Stimulated activated CD8-positive, alpha-beta memory T cell treated with anti-CD3 and anti-CD28 coated beads, Interleukin-2, amount 100 ng/mL, for 48 hours (primary cell): ENCODE measurements at places on chromosomes 3 and 15.

- no peak for DNase-seq
These were observed 484.5 kb downstream of the TAFA4 start for GRCh38 chr3:68447885-68448284.

- no peak for DNase-seq
These were observed 22.4 kb downstream of the RLBP1 start for GRCh38 chr15:89198934-89199333.

GRCh38 chr15:28030801-28031200, 68.3 kb downstream of the OCA2 start:
- DNase-seq, result no peak

DNA sequence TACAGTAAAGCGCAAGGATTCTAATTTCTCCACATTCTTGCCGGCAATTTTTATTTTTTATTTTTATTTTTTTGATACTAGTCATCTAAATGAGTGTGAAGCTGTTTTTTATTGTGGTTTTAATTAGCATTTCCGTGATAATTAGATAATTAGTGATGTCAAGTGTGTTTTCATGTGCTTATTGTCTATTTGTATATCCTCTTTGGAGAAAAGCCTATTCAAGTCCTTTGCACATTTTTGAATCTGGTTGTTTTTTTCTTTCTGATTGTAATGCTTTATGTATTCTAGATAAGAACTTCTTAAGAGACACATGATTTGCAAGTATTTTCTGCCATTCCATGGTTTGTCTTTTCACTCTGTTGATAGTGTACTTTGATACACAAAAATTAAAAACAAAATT, 16.1 kb downstream of the CTDSPL2 start:
- DNase-seq, result no peak

DNA sequence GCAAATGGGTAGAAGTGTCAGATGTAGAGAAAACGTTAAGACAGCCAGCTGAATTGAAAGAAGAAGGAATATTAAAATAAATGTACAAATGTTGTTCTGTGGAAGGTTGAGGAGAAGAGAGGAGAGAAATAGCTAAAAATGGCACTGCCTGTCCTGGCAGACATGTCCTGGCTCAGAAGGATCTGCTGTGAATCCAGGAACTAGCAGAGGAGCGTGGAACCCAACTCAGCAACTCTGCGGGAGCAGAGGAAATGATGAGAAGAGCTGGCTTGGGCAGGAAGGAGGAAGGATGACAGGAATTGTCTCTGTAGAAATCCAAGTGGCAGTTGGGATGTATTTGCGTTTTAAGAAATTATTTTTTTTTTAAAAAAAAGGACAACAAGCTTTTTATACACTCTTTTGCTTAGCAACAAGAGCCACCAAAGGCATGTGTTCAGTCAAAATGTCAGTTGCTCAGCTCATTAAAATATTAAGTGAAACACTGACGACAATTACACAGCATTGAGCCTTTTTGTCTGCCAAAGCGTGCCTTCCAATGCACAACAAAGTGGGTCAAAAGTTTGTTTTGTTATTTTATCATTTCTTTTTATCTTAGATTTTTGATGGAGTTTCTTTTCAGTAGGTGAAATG, 16.1 kb downstream of the NANOGP8 start:
- DNase-seq, result no peak

GRCh38 chr15:52086011-52086786, 26.4 kb downstream of the BCL2L10 start:
- no peak for DNase-seq

- DNase-seq, result no peak
These were observed 14.7 kb downstream of the MESD start for GRCh38 chr15:80974914-80975313.

DNA sequence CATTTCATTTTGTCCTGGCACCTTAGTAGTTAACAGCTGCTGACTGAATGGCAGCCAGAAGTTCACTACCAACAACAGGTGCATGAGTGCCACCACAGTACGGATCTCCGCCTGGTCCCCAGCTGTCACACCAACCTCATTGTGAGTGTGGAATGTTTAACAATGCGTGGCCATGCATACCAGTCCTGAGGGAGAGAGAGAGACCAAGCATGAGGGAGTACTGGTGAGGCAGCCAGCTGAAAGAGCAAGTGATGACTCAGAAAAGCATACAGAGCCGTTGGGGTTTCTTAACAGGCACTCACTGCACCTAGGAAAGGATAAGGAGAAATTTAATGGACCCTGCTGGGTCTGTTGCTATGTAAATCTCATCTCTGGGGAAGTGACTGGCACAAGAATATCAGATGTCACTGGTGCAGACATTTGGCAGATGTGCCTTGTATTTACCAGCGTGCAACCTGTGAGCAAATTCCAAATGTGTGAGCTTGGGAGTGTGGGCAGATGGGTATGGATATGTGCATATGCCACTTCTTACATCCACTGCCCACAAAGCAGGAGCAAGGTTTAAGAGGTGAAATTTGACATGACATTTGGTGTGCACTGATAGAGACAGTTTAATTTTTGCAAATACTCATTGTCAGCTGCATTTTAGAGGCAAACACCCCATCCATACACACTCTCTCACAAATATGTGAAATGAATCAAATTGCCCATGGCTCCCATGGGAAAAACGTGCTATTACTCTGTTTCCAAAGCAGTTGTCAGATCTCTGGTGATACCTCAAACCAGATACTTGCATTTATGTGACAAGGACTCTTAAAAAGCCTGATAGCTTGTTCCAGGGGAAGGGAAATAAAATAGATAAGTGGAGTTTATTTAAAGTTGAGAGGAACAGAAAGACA, 245.2 kb upstream of the ARPP21 start:
- DNase-seq, result no peak

GRCh38 chr15:25787855-25788520, 75.1 kb downstream of the ATP10A start:
- DNase-seq, result no peak

DNA sequence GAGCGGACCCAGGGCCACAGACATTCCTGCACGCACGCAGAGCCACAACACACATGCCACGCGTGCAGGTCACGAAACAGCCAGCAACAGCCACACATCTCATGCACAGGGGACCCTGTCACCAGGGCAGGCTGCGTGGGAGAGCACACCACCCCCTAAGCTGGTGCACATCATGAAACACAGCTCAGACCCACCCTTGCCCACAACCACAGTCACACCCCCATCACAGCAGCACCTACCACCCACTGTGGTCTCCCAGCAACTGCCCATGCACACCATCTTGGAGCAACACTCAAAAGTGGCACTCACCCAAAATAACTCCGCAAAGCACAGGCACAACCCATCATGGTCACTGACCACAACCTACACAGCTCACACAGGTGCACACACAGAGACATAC, 75.7 kb downstream of the OCA2 start:
- no peak for DNase-seq

DNA sequence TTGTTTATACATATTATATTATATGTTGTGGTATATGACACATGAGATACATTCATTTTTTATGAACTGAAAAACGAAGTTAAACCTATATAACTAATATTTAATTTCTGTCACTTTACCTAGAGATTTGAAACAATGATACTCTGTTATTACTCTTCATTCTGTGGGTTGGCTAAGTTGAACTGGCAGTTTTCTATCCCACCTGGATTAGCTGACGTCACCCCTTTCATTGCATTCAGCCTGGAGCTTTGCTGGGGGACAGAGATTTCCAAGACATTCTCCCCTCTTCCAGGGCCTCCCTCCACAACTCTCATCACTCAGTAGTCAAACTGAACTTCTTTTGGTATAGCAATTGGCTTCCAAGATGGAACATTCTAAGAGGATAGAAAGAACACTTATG, 309.2 kb upstream of the SATB1 start:
- no peak for DNase-seq
